ENCODE measurements at places on chromosomes 13 and 19.

- DNase-seq = no peak
Observed at GRCh38 chr13:67120872-67121531, 109.1 kb downstream of the PCDH9 start.

DNA sequence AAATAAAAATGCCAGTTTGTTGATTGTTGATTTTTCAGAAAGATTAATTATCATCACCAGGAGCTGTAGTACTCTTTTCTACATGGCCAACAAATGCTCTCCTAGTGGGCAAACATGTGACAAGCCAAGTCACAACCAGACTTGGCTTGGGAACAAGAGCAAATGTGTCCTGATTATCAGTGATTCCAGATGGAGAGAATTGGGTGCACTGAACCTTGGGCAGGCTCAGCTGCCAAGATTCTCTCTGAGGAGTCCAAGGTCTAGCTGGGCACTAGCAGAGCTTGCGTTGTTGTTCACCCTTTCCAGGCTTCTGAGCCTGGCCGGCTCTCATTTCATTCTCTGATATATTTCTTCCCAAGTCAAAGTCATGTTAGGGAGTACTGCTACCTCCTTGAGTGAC is 27.3 kb upstream of the GPI start:
- DNase-seq = no peak

DNA sequence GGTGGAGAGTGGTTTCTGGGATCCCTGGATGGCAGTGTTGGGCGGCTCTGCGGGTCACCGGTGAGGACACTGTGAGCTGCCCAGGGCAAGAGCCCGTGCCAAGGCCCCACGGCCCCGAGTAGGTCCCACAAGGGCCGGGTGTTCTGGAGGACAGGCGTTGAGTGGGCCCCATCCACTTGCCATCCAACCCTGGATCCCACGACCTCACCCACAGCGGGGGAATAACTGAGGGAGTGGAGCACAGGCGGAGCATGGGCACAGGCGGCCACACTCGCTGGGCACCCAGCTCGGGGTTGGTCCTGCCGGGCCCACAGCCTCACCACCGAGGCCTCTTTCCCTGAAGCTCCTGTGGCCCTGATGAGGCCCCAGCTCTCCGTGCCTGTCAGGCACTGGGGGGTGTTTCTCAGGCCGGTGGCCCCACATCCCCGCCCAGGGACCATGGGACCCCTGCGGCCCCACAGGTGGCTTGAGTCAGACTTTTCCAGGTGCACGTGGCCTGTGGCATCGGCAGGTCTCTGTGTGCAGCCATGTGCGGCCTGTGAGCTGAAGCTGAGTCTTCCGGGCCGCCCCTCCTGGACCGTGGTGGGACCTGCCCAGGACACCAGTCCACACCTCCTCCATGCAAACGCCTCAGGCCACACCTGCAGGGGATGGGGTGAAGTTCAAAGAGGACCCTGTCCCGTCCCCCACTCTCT is 16.6 kb downstream of the TMEM255B start:
- DNase-seq = no peak

GRCh38 chr19:45821103-45821521 is 6.0 kb upstream of the RSPH6A start:
- no peak for DNase-seq

DNA sequence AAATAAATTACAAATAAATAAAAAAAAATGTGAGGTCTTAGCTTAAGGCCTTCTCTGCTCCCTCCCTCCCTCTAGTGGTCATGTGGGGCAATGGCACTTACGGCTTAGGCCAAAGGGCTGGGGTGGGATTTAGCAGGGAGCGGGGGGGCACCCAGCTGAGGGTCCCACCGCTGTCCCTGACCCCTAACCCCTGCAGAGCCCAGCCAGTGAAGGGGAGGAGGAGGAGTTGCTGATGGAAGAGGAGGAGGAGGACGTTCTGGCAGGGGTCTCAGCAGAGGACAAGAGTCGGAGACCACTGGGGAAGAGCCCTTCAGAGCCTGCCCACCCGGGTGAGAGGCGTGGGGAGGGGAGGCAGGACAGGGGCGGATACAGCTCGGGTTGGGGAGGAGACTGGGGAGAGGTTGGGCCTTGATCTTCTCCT is 9.3 kb downstream of the MPND start:
- DNase-seq = no peak

DNA sequence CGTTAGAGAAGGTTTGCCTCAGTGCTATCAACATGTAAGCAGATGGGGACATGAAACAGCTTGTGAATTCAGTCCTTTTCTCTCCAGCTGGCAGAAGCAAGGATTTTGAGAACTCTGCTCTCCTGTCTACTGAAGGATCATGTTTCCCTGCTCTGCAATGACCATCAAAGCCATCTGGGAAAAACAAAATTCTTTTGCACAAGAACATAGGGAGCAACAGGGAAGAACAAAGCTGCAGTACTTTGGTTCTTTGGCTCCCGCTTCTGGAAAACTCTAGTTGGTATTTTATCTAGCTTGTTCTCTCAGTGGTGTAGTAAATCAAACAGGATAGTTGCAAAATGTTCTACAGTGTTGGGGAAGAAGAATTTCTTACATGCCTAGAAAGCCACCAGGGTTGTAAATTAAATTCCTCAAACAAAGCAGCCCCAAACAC is 270.4 kb downstream of the ENOX1 start:
- DNase-seq = no peak

DNA sequence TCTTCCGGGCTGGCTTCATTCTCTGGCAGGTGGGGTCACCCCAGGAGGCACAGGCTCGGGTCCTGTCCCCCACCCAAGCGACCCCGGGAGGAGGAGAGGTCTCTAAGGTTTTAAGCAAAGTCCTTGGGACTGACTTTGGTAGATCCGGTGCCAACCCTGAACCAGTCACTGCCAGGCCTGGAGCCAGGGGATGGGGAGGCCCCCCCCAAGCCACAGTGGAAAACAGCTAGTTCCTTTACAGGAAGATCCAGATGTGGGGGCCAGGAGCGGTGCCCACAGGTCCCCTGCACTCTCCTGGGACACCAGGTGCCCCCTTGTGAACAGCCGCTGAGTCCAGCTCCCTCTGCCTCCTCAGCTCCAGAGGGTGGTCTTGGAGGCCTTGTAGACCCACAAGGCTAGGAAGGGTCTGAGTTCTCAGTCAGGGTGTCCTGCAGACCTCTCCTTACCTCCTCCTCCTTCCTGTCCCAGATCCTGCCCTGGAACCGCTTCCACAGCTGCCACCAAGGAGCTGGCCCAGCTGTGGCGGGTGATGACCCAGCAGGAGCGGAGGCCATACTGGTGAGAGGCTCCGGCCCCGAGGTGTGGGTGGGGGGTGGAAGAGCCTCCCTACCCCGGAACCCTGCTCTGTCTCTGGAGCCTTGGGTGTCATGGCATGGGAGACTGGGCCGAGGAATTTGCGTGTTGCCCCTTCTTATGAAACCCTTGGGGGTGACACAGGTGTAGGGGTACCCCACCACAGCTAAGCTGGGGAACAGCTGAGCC is 6.0 kb downstream of the SIX5 start:
- no peak for DNase-seq

DNA sequence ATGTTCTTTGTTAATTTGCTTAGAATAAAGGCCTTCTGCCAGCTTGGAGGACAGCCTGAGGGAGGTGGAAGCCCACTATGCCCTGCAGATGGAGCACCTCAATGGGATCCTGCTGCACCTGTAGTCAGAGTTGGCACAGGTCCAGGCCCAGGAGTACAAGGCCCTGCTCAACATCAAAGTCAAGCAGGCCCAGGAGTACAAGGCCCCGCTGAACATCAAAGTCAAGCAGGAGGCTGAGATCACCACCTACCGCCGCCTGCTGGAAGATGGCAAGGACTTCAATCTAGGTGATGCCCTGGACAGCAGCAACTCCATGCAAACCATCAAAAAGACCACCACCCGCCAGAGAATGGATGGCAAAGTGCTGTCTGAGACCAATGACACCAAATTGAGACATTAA is 41.7 kb downstream of the ZNF85 start:
- DNase-seq = no peak

- no peak for DNase-seq
Observed at GRCh38 chr13:40966298-40966697, 52.8 kb downstream of the ELF1 start.

DNA sequence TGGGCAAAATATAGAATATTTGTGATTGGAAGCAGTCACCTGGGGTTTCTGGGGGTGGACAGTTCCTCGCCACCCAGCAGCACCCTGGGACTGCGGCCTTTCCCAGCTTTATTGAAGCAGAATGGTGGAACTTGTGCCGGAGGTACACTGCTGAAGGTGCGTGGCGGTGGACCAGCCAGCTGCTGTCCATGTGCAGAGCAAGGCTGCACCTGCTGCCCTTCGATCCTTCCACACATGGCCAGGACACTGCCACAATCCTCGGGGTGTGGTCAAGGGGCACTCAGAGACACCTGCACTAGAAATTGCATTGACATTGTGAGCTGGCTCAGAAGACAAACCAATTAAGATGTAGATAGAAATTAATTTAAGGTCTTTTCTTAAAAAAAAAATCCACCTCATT is 11.4 kb upstream of the GPI start:
- no peak for DNase-seq

DNA sequence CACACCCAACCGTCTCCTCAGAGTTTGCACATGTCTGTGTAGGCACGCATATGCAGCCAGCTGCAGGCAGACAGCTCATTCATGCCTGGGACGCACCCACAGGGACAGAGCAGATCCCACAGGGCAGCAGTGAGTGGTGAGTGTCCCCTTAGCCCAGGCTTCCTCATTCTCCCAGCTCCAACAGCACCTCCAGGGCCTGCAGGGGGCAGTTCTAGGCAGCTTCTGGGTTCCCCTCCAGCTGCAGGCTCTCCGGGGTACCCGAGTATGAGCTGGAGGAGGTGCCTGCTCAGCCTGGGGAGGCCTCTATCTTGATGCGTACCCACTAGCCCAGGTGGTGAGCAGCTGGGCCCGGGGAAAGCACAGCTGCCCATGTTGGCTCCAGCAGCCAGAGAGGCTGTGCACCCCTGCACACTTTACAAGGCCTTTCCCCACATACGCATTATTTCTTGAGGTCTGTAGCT is 1.3 kb upstream of the SHANK1 start:
- DNase-seq = no peak

DNA sequence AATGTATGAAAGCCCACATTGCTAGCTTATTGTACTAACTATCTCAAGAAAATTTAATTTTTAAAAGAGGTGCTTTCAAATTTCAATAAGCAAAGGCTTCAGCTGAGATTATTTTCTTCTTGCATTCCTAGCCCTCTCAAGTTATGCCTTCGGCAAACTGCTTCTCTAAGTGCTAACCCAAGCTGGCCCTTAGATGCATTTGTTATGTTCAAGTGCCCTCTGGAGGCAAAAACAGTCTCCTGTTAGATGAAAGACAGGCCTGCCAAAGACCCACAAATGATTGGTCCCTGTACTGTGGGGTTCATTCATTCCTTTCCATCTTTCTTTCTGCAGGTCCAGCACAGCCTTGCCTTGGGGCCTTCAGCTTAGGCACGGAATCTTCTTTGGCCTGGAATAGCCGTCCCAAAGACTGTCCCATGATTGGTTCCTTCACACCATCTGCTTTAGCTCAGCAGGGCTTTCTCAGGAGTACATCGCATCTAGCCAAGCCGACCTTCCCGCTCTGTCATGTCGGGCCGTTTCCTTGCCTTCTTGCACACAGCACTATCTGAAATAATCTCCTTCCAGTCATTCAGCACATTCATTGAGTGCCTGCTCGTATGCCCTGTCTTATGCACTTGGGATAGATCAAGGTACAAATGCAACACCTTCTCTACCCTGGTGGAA is 26.4 kb upstream of the TPTE2 start:
- DNase-seq = no peak

- DNase-seq = no peak
Observed at GRCh38 chr19:31717269-31717923, 368.2 kb upstream of the TSHZ3 start.

DNA sequence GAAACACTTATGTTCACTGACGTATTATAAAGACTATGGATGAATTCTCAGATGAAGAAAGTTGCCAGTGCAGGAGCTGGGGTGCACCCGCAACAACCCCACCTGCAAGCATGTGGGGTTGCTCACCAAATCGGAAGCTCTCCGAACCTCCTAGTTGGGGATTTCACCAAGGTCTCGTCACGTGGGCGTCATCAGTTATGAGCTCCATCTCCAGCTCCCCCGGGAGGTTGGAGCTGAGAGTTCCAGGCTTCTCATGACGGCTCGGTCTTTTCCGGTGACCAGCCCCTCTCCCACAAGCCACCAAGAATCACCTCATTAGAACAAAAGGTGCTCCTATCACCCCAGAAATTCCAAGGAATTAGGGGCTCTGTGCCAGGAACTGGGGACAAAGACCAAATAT is 46.1 kb upstream of the TUBGCP3 start:
- no peak for DNase-seq

DNA sequence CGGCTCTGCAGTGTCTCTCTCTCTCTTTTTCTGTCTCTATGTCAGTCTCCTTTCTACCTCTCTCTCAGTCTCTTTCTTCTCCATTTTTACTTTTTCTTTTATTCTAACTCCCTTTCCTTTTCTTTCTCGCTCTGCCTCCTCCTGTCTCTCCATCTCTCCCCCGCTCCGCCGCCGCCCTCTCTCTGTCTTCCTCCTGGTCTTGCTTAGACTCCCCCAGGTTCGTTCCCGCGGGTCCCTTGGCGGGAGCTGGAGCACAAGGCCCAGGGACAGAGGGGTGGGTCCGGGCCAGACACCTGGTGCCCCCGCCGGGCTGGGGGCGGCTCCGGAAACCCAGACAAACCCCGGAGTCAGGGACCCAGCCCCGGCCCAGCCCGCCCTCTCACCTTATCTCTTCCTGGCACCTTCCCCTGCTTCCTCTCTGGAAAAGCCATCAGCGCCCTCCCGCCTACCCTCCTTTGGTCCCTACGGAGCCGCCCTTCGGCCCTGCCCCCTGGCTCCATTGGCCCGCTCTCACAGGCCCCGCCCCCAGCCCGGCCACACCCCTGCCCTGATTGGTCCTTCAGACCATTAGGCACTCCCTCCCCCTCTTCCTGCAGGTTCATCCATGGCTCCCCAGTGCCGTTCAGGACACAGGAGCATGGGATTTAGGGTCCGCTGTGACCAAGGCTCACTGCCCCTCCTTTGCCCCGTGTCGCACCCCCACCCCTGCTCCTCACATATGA is 15.4 kb upstream of the NOP53 start:
- peak; percentile 37 for DNase-seq

GRCh38 chr19:42288387-42288786 is 13.5 kb upstream of the PRR19 start:
- no peak for DNase-seq

DNA sequence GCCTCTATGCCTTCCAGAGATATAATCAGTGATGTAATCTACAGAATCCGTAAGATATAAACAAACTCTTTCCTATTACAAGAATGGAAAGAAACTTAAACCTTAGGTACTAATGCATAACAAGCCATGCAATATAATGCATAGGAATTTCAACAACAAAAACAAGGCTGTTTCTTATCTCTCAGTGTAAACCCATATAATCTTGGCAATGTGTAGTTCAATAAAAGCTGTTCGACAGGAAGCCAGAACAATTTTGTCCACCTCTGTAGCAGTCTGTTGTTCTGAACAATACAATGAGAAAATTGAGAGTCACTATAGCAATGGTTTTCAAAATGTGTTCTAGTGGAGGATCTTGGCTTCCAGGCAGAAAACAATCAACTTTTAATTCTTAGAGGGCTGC is 111.5 kb upstream of the FREM2 start:
- no peak for DNase-seq

DNA sequence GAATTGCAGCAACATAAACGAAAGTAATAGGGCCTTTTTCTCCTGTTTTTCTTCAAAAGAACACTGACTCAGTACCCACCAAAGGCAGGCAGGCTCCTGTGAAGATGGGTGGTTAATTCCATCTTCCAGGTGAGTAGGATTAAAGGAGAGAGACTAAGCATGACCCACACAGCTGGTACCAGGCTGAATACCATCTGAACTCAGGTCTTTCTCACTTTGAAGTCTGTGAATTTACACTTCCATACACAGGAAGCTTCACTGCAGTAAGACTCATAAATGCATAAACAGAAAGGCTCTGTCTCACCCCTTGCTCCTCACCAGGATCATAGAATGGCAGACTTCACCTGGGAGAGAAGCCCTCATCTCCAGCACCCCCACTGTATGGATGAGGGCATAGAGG is 194.6 kb downstream of the KLF12 start:
- DNase-seq = no peak
